Body of pancreas (tissue), 4 donors: ENCODE measurements at places on chromosomes 1 and 21. TPM values are rescaled to one million over a fixed set of nuclear protein-coding genes. Genes with fewer than 3 reads are reported as not detected.

DNA sequence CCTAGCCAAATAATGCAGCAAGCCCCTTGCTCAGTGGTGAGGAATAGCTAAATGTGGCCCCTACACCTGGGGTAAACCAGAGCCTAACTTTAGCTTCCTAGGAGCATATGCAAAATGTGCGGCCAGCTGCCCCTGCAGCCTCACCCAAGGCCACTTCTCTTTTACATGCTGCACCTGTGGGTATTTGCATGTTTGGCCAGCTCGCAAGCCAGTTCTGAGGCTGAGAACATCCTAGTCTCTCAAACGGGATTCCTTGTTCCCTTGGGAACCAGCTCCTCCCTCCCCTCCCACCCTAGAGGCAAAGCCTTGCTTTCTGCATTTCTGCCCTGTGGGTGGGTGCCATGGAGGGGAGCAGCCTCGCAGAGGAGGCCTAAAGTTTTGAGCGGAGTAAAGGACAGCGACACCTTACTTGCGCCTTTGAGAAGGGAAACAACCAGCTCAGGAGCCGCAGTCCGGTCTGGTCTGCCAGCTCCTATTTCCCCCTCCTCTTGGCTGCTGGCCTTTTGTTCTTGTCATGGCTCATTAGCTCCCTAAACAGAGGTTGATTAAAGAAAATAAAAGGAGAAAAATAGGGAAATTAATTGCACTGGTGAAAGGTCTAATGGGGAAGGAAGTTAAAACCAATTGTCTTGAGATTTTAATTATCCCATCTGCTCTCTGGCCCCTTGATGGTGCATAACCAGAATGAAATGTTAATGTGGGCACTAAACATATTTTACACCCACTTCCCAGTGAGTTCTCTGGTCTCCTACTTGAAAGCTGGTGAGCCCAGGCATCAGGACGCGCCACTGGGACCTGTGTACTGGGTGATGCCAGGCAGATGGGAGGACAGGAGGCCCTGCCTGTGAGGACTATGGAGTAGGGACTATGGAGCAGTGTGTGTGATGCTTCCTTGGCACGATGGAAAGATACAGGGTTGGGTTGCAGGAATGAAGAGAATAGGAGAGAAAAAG is 68.7 kb downstream of the TEX35 start:
- DNase-seq, result no peak

DNA sequence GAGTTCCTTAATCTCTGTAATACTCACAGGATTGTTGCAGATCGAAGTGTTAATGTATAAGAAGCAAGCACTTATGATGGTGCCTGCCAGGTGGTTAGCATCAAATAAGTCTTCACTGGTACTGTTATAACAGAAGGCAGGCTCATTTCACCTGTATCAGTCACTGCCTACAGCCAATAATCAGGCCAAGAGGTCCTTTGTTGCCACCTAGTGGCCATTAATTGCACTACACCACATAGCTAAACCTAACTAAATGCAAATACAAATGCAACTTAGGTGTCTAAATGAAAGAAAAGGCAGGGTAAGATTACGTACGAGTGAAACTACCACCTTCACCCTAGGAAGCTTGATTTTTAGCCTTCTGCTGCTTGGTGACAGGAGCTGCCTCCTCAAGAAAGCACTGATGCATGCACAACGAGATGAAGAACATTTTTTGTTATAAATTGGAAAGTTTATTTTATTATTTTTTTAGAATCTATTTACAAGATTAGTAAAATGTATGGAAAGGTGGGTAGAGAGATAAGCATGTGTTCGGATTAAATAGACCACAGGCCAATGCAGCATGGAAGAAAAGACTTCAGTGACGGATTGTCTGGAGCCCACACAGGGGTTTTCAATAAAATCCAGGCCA is 334.8 kb upstream of the CAMK1G start:
- DNase-seq, result peak; percentile 61

DNA sequence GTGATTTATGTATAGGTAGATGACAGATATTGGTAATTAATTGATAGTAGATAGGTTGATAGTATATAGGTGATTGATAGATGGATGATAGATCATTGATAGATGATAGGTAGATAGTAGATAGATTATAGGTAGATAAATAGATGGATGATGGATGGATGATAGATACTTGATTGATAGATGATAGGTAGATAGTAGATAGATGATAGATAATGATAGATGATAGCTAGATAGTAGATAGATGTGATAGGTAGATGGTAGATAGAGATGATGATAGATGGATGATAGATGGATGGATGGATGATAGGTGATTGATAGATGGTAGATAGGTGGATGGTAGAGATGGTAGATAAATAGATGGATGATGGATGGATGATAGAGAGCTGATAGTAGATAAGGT is 62.0 kb upstream of the SAMD11 start:
- DNase-seq, result no peak

GRCh38 chr1:23466423-23466989 is 17.5 kb downstream of the ASAP3 start:
- no peak for DNase-seq

- no peak for DNase-seq
Observed at GRCh38 chr1:56712150-56712549, 67.0 kb downstream of the PRKAA2 start.

- DNase-seq, result no peak
Observed at GRCh38 chr1:223706077-223706973, 6.0 kb upstream of the CAPN2 start.

- DNase-seq, result no peak
Observed at GRCh38 chr1:155071701-155072100, 6.9 kb upstream of the EFNA3 start.

DNA sequence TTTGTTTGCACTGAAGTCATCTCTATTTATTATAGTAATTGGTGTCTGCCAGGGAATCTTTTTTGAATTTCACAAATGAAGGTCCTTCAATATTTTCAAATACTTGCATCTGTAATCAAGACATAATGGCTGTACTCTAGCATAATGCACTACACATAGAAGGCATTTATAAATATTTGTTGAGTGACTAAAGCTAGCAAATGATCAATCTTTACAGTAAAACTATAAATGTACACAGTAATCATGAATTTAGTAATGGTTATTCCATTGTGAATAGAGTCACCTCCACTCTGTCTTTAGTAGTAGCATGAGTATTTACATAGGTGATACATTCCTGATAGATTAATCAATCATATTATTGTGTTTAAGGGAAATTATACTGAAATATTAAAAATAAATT is 119.6 kb downstream of the USH2A start:
- no peak for DNase-seq

GRCh38 chr1:17136936-17137335 is 17.7 kb upstream of the PADI2 start:
- no peak for DNase-seq

DNA sequence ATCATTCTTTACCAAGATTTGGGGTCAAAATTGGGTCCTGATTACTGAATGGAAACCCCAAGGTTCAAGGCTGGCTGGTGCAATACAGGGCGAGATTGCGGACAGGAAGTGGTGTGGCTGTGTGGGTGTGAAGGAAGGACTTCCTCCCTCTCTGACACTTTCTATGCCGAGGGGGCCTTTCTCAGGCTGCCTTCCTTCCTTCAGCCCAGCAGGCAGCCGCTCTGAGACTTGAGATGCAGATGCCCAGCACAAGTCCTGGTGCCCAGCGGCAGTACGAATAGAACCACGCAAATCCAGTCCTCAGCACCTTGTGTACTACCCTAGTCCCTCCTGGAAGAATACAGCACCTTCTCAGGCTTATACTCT is 16.3 kb downstream of the BATF3 start:
- no peak for DNase-seq

GRCh38 chr1:1756661-1757421 is 21.4 kb downstream of the NADK start:
- DNase-seq, result no peak

DNA sequence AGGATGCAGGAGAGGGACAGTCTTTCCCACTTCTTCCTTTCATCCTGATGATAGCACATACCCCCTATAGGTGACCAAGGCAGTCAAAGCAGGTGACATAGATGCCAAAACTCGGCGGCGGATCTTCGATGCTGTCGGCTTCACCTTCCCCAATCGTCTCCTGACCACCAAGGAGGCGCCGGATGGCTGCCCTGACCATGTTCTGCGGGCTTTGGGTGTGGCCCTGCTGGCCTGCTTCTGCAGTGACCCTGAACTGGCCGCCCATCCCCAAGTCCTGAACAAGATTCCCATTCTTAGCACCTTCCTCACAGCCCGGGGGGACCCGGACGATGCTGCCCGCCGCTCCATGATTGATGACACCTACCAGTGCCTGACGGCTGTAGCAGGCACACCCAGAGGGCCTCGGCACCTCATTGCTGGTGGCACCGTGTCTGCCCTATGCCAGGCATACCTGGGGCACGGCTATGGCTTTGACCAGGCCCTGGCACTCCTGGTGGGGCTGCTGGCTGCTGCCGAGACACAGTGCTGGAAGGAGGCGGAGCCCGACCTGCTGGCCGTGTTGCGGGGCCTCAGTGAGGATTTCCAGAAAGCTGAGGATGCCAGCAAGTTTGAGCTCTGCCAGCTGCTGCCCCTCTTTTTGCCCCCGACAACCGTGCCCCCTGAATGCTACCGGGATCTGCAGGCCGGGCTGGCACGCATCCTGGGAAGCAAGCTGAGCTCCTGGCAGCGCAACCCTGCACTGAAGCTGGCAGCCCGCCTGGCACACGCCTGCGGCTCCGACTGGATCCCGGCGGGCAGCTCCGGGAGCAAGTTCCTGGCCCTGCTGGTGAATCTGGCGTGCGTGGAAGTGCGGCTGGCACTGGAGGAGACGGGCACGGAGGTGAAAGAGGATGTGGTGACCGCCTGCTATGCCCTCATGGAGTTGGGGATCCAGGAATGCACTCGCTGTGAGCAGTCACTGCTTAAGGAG is 2.9 kb downstream of the NCDN start:
- DNase-seq, result peak; percentile 79

DNA sequence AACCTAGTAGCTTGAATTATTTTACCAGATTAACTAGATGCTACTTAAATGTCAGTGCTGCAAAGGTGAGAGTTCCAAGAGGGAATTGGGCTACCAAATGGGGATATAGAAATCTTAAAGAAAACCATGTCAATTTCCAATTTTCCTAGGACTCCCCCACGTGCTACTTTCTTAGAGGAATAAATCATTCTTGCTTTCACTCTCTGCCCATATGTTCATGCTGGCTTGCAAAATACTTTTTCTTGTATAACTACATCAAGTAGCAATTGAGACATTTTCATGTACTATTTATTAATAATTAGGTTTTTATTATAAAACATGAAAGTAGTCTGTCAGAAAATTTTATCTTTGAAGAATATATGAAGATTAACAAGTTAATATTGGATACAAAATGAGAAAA is 11.8 kb downstream of the KCNK2 start:
- no peak for DNase-seq

GRCh38 chr1:240768979-240769378 is 157.0 kb upstream of the GREM2 start:
- DNase-seq, result no peak

GRCh38 chr1:218667781-218668516 is 322.8 kb downstream of the TGFB2 start:
- no peak for DNase-seq

DNA sequence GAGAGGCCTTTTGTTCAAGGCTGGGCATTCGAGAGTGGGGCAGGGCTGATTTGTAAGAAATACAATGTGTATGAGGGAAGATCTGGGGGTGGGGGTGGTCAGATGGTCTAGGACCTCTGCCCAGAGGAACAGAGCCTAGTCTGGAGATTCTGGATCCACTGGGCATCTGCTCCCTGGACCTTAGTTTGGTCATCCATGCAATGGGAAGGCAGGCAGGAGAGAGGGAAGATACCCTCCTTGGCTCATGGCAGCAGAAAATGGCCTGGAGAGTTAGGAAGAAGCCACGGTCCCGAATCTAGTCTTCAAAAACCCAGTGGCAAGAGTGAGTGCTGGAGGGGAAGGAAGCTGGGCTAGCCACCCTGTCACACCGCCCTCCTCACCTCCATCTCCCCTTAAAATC is 38.8 kb downstream of the CITED4 start:
- no peak for DNase-seq

DNA sequence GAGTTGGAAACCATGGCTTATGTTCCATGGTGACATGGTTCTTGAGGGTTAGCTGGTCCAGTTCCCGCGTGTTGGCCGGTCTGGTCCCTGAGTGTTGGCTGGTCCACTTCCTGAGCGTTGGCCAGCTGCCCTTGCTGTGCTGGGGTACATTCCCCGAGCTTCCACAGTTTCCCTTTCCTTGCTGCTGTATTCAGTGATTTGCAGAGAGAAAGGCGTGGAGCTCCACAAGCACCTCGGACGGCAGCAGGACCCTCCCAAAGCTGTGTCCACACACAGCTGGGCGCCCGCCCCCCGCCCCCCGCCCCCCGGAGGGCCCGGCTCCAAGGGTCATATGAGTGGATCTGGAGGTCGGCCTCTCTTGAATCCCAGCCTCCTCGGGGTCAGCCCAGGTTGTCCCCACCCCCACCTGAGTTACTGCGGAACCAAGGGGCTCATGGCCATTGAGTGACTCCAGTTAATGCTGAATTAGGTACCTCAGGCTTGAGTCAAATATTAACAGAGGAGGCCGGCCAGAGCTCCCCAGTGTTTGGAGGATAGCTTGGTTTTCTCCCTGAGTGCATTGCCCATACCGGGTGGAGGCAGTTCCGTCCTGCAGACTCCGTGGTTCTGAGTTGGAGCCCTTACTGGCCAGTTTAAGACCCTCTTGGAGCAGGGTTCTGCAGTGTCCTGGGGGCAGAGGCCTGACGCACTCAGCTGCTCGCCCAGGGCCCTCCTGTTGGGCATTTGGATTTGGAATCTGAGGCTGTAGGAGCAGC is 18.4 kb downstream of the COL18A1 start:
- DNase-seq, result peak; percentile 44

GRCh38 chr1:88698764-88699163 is 14.7 kb downstream of the PKN2 start:
- DNase-seq, result no peak

DNA sequence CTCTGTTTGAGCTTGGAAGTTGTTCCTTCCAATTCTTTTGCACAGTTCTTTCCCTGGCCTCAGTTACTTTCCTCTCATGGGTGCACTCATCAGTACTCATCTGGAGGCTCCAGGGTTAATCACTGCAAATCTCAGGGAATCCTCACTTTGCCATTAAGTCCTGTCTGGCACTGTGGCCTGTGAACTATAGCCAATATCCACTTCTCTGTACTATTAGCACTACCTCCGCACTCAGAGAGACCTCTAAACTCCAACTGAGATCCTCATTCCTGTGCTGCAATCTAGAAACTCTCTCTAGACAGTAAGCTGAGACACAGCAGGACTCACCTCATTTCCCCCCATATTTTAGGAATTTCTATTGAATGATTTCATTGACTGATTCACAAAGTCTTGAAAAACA is 311.3 kb downstream of the NCAM2 start:
- no peak for DNase-seq

- no peak for DNase-seq
Observed at GRCh38 chr1:237705462-237705861, 185.3 kb downstream of the ZP4 start.

- no peak for DNase-seq
Observed at GRCh38 chr1:162141281-162142054, 72.0 kb downstream of the NOS1AP start.

ANGPTL3 gene
- total RNA-seq, result not detected

HES3 gene
- not detected for total RNA-seq

HSPB7 gene
- total RNA-seq, result 39.9 TPM

PCBP3 gene
- 1.3 TPM for total RNA-seq

LDLRAD1 gene
- not detected for total RNA-seq

LMO4 gene
- 23.6 TPM for total RNA-seq

NUF2 gene
- total RNA-seq, result not detected

SPRR1A gene
- total RNA-seq, result not detected
